ENCODE measurements at places on chromosomes 1 and 21.
A peak's percentile ranks its signal among the peaks of the same experiment; 100 is the strongest.

- no peak for DNase-seq
Observed at GRCh38 chr1:38559446-38560165, 300.0 kb downstream of the RRAGC start.

- DNase-seq, result no peak
Observed at GRCh38 chr1:187588917-187589316, 760.2 kb downstream of the PLA2G4A start.

GRCh38 chr1:74731399-74732052 is 1.3 kb downstream of the CRYZ start:
- no peak for DNase-seq

- no peak for DNase-seq
Observed at GRCh38 chr1:51287966-51288365, 42.4 kb downstream of the TTC39A start.

DNA sequence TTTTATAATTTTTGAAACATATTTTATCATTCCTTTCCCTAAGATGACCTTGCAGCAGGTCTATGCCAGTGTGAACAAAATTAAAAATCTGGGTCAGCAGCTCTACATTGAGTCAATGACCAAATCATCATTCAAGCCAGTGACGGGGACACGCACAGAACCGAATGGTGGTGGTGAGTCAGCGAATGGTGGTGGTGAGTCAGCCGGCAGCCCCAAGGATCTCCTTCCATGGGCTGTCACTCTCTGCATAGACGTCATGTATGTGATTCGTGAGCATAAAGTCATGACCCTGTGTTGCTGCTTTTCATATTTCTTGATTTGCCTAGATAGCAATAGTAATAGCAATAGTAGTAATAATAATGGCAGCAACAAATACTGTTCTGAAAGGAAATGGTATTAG is 26.3 kb downstream of the PER3 start:
- no peak for DNase-seq

DNA sequence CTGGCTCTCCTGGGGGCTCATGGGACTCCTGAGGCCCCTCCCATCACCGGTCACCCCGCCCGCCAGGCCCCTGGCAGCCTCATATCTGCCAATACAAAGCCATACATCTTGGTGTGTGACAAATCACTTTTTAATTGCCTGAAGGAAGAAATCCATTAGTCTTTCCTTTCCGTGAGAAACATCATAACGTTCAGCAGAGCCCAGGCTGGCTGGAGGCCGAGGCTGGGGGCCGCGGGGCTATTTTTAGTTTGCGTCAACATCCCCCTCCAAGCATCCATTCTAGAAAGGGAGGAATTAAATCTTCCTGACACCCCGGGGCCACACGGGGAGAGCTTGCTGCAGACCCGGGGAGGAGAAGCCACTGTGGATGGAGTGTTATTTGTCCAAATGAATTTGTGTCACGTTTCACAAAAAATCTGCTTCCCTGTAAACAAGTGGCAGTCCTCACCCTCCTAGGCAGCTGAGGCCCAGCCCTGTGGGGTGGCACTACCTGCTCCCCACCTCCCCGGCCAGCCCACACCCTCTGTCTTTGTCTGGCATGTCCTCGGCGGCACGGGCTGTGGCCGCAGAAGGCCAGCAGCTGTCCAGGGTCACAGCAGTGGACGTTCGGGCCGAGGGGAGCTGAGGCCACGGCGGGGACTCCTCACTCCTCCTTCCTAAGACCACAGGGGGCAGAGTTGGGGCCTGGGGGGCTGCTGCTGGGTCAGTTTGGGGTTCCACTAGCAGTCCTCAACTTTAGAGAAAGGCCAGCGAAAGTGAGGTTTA is 236.9 kb upstream of the VAMP3 start:
- DNase-seq, result no peak

- DNase-seq, result no peak
Observed at GRCh38 chr1:58003988-58004387, 542.5 kb downstream of the OMA1 start.

DNA sequence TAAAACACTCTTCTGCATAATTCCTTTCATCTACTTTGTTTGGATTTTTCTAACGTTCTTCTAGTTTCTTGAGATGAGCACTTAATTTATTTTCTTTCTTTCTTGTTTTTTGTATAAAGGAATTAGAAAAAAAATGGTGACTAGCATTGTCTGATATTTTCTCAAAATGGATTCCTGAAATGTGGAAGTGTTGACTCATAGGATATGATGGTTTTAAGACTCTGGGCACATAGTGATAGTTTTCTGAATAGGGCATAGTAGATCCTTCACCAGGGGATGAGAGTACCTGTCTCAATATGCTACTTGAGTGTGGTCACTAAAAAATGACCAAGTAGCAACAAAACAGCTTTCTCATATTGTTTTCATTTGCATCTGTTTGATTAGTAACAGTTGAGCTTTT is 100.9 kb downstream of the PEX14 start:
- DNase-seq, result no peak

DNA sequence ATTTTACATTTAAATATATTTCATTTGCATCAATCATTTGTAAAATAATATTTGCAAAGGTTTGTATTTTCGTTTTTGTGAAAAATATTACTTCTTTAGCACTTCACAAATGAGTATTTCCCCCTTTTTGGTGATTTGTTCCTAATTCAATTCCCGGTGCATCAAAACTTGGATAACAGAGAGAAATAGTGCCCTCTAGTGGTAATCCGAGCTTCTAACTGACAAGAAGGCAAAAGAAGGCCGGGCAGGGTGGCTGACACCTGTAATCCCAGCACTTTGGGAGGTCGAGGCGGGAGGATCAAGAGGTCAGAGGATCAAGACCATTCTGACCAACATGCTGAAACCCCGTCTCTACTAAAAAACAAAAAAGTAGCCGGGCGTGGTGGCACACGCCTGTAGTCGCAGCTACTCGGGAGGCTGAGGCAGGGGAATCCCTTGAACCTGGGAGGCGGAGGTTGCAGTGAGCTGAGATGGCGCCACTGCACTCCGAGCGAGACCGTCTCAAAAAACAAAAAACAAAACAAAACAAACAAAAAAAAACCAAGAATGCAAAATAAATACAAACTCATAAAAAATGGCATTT is 137.7 kb downstream of the COL11A1 start:
- DNase-seq, result no peak

DNA sequence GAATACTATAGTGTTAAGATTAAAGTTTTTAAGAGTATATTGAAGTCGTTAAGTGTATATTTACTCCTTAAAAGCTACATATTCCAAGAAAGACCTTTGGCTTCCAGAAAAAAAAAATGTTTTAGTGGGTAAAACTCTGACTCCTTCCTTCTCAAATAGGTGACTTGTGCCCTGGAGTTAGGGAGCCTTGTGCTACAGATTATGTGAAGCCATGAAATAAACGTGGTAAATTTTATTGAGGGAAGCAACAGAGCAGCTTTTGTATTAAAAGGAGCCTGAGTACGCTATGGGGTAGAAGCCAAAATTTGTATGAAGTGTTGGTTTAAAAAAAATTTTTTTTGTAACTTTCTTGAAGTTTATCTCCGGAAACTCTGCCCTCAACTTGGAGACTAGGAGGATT is 994 bp downstream of the RO60 start:
- no peak for DNase-seq

GRCh38 chr1:233394860-233395717 is 67.6 kb downstream of the MAP3K21 start:
- DNase-seq, result peak; percentile 49

DNA sequence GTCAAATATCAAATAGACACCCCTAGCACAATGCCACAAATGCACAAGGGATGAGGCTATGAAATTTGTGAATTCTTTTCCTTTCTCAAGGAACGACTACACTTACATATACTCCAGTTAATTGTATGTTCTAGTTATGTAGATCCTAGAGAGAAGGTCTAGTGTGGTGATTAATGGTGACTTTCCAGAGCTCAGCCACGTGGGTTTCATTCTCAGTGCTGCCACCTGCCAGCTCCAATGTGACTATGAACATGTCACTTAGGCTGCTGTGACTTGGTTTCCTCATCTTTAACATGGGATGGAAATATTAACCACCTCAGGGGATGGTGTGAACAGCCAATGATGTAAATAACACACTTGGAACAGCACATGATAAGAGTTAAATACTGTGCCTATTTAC is 138.3 kb downstream of the APP start:
- DNase-seq, result no peak

- DNase-seq, result no peak
Observed at GRCh38 chr21:46399686-46400085, 59.0 kb upstream of the DIP2A start.

DNA sequence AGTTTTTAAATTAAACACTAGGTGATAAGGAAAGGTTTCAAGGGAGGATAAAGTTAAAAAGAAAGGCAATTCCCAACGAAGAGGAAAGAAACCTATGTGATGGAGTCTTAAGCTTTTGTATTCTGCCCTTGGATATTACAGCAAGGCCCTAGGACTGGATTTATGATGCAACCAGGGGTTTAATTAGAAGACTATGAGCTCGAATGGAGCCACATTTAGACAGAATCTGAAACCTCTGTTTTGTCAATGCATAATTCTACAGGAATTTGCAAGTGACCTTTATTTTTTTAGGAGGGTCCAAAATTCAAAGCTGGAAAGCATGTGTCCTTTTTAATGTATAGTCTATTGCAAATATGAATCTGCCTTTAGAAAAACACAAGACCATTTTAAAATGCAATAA is 37.9 kb downstream of the TGFB2 start:
- no peak for DNase-seq

DNA sequence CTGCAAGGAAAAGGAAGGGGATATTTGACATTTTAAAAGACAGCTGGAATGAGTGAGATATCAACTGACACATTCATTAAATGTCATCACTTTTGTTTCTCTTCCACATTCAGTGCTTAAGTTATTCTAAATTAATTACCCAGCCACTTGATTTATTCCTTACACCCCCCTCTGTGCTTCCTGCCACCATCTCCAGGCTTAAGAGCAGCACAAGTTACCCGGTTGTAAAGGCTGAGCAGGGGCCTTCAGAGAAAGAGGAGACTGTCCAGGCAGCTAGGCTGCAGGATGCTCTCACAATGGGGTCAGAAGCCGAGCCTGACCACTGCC is 71.4 kb downstream of the SYT6 start:
- no peak for DNase-seq

DNA sequence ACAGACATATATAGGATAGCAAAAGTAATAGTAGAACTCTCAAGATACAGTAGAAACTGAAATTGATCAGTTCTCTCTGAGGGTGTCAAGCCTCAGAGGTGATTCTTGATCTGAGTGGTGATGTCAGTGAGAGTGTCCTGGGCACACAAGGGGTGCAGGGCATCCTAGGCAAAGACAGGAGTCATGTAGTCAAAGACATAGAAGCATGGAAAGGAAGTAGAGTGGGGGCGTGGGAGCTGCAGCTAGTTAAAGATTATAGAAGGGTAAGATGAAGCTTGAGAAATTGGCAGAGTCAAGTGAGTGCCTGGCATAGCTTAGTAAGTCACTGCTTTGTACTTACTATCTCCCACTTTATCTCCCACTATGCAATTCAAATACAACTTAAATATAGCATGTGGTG is 22.8 kb downstream of the CDC7 start:
- DNase-seq, result no peak

DNA sequence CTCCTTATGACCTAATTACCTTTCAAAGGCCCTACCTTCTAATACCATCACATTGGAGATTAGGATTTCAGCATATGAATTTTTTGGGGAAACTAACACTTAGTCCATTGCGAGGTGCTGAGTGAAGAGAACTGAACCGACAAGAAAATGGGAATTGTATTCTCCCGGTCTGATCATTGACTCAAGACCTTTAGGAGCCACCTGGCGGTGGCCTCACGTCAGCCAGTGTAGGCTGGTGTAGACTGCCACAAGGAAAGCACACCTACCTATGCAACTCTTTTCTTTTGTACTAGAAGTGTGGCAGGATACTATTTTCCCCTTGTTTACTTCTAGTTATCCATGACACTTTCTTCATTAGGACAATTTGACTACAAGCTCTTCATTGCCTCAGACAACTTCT is 333.5 kb upstream of the B3GALT2 start:
- no peak for DNase-seq

DNA sequence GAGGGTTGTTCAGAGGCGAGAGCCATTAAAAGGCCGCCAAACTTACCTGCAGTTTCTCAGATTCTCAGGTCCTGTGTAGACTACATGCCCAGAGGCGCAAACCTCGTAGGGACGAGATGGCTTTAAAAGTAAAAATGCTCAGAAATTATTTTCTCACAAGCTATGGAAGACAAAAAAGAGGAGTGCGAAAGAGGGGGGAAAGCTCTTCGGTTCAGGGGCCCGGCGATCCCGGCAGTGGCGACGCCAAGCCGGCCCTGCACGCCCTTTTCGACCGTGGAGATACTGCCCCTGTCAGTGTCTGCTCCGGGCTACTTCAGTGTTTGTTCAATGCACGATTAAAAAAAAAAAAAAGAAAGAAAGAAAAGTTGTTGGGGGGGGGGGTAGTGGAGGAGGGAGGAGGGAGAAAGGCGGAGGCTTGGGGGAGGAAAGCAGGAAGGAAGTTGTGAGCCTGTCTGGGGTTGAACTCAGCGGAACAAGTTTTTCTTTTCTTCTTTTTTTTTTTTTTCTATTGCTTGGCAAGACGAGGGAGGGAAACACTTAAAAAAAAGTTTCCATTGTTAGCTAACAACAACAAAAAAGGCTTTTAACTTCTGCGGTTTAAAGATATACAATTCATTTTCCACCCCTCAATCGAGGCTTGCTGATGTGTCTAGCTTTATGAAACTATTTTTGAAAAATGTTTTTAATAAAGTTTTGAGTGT is at the start of gene ITPKB:
ITPKB (minus strand) TSS at position 288 of the 701 bp plus-strand sequence. CDS start 1,824 bp downstream, outside the sequence.
- DNase-seq, result peak; percentile 67

DNA sequence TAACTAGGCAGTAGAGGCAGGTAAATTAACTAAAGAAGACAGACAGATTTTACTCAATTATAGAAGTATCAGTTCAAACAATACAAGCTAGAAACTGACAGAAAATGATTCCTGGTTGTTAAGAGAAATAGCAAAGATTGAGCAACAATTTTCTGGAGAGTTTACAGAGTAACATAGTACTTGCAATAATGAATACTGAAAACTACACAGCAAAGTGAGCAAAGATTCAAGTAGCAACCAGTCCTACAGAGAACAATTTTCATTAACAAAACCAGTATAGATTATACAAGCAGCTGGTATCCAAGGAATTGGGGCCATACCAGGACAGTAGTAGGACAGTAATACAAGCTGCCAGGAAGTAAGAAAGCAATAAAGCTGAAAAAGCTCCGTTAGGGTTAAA is 37.6 kb downstream of the EYA3 start:
- no peak for DNase-seq

GRCh38 chr1:45394342-45394741 is 54.1 kb upstream of the MUTYH start:
- DNase-seq, result no peak

GRCh38 chr1:230073371-230074035 is 6.5 kb downstream of the GALNT2 start:
- peak; percentile 56 for DNase-seq

DNA sequence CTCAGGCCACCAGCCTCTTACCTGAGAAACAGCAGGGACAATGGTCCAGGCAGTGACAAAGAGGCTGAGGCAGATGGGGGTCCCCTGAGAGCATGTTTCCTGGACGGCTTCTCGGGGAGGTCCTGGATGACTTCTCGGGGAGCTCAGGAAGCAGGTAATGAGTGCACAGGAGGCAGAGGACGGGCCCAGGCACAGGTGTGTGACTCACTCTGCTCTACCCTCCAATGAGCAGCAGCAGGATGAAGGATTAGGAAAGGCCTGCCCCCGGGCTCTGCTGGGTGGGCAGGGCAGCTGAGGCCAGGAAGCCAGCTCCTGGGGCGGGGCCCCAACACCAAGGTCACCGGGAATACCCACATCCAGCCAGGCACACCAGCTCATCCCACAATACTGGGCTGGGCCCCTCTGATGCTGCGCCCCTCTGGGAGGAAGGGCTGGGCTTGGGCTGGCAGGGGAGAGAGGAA is 17.2 kb upstream of the PTAFR start:
- no peak for DNase-seq

GRCh38 chr1:230320804-230321203 is 105.3 kb downstream of the PGBD5 start:
- no peak for DNase-seq
